Upper lobe of left lung (tissue), 6 donors: ENCODE measurements at places on chromosomes 5 and 9. TPM values are rescaled to one million over a fixed set of nuclear protein-coding genes. Genes with fewer than 3 reads are reported as not detected.

The IL17B gene
- not detected for total RNA-seq

GRCh38 chr5:1782385-1783215 is 17.0 kb downstream of the MRPL36 start:
- H3K36me3 ChIP-seq, result no peaks in the 10 kb centered on the region
- no peak for DNase-seq
- no peaks in the 10 kb centered on the region for H3K4me1 ChIP-seq
- H3K4me3 ChIP-seq, result no peak overlapping the region
- no peaks in the 10 kb centered on the region for H3K27me3 ChIP-seq

DNA sequence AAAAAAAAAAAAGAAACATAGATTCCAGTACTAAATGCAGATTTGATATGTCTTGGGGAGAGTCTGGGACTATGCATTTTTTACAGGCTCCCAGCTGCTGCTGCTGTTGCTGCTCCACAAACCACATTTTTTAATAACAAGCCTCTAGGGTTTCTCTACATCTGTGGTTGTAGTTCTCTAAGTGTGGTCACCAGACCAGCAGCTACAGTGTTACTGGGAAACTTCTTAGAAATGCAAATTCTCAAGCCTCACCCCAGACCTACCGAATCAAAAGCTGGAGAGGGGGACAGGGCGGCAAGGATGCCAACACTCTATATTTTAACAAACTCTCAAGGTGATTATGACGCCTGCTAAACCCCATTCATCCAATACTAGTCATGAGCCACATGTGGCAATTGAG is 293.4 kb upstream of the PTGER4 start:
- no peak overlapping the region for H3K27ac ChIP-seq
- no peaks in the 10 kb centered on the region for H3K27me3 ChIP-seq
- H3K4me3 ChIP-seq, result no peak overlapping the region
- peaks cover 15% of the 10 kb centered on the region for H3K4me1 ChIP-seq
- DNase-seq, result no peak

DNA sequence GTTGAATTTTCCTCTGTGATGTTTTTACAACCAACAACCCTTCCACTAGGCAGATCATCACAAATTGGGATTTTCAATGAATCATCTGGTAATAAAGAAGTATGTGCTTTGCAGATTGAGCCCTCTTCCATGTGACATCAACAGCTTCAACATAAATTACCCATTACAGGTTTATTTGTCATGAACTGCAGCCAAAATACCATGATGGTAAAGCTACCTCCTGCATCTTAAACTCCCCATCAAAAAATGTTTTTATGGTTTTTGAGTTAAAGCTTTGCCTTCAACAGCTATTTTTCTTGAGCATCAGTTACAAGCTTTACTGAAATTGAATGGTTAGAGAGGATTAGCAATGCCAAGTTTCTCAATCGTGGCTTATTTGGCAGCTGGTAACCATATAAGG is 211.4 kb upstream of the TUSC1 start:
- no peak overlapping the region for H3K4me3 ChIP-seq
- H3K4me1 ChIP-seq, result no peaks in the 10 kb centered on the region
- no peak for DNase-seq

The WASHC1 gene
- total RNA-seq, result 29.4 TPM
